SHP77 (cell line): ENCODE measurements at places on chromosomes 2 and 18.
A peak's percentile ranks its signal among the peaks of the same experiment; 100 is the strongest.

GRCh38 chr2:42770288-42771131 is 6.6 kb upstream of the OXER1 start:
- peak; percentile 66 for DNase-seq

DNA sequence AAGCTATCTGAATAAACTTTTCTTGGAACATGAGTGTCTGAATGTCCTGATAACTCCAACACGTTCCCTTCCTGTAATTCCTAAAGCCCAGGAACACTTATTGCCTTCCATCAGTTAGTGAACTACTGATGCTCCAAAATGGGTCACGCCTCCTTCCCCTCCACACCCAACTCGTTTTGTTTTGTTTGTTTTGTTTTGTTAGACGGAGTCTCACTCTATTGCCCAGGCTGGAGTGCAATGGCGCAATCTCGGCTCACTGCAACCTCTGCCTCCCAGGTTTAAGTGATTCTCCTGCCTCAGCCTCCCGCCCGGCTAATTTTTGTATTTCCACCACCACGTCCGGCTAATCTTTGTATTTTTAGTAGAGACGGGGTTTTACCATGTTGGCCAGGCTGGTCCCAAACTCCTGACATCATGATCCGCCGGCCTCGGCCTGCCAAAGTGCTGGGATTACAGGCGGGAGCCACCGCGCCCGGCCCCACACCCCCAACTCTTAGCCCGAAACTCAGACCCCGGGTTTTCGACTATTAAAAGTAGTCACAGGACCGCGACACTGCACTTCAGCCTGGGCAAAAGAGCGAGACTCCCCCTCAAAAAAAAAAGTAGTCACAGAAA is 774 bp downstream of the IER3IP1 start:
- no peak for DNase-seq

GRCh38 chr18:74742573-74743243 is 145.0 kb downstream of the ZNF407 start:
- no peak for DNase-seq

GRCh38 chr2:196592911-196593881 is 46.3 kb upstream of the CCDC150 start:
- DNase-seq: peak; percentile 54

DNA sequence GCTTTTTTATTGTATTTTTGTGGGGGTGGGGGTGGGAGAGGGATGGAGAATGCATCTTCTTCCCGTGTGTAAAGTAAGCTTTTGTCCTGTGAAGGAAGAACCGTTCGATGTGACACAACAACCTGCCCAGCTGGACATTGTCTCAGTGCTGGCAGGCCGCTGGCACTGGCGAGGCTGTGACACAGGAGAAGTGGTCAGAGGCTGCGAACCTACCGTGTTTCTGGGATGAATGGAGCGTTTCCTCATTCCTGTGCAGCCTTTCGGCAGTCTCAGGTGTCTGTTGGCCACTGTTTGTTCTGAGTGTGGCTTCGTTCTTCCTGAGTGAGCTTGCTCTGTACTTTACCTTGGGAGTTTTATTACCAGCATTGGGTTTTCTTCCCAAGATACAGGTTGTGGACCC is 8.0 kb downstream of the RAMP1 start:
- no peak for DNase-seq

GRCh38 chr2:40886655-40887054 is 434.8 kb upstream of the SLC8A1 start:
- no peak for DNase-seq

DNA sequence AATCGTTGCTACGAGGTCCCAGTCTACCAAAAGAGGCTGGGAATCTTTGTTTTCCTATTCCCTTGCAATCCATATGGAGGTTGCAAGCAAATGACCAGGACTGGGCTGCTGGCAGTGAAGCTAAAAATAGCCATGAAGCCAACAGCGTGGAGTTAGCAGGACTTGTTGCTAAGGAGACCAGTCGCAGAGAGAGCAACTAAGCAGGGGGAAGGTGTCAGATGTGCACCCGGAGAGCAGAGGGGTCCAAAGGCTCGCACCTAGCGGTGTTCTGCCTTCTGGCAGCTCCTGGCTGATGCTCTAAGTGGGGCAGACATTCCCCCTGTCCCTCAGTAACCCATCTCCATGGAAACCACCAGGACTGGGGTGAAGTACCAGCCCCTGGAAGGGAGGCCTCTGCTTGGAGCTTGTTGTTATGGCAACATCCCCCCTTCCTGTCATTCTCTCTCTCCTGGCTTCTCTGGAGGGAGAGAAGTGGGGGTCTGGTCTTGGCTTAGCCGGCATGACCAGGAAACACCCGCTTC is 84.6 kb downstream of the DNMT3A start:
- DNase-seq: peak; percentile 35

DNA sequence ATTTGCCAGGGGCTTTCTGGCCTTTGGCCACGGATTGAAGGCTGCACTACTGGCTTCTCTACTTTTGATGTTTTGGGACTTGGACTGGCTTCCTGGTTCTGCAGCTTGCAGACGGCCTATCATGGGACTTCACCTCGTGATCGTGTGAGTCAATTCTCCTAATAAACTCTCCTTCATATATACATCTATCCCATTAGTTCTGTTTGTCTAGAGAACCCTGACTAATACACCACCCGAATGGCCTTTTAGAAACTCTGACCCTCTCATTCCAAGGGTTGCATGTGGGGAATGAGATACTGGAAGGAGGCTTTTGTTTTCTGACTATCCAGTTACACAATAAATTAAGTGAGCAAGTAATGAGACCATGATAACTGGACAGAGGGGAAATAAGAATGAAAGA is 430.7 kb downstream of the CDH2 start:
- DNase-seq: no peak

DNA sequence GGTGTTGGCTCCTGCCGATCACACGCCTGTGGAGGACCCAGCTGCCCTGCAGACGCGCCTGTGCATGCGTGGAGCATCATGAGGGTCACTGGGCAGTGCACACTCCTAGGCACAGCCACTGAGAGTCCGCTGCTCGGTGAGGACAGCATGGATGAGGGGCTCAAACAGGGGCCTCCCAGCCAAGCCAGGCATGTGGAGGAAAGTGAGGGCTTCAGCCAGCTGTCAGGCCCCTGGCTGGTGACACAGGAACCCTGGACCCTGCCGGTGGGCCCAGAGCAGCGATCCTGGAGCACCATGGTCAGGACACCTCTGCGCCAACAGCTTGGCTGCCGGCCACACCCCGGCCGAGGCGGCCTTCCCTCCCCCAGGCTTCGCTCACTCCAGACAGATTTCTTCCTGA is 171.2 kb downstream of the RTP5 start:
- DNase-seq: no peak

- DNase-seq: no peak
These were observed 138.4 kb upstream of the HDAC4 start for GRCh38 chr2:239539083-239539775.

GRCh38 chr18:75208155-75208835 is 644 bp downstream of the PTGR3 start:
- no peak for DNase-seq
